ENCODE measurements at places on chromosomes 16 and 17.

DNA sequence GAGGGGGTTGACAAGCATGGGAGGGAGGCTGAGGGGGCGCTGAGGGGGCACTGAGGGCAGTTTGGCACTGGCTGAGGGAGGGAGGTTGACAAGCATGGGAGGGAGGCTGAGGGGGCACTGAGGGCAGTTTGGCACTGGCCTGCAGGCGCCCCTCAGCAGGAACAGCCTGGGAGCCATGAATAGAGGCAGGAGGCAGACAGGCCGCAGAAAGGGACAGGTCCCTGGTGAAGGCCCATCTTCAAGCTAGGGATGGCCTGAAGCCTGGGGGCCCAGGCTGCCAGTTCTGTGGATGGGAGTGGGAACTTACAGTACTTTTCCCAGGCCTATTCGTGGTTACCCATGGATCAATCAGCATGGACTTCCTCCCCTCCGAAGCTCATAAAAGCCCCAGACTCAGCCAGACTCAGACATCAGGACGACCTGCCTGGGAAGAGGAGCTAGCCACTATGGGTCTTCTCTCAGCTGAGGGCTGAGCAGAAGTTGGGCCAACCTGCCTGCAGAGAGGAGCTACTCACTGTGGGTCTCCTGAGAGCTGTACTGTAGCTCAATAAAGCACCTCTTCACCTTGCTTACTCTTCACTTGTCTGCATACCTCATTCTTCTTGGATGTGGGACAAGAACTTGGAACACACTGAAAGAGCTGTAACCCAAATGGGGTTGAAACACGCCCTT is 72.8 kb upstream of the BRD7 start:
- DNase-seq = no peak

GRCh38 chr17:1045456-1045855 is 48.5 kb downstream of the TIMM22 start:
- no peak for DNase-seq

DNA sequence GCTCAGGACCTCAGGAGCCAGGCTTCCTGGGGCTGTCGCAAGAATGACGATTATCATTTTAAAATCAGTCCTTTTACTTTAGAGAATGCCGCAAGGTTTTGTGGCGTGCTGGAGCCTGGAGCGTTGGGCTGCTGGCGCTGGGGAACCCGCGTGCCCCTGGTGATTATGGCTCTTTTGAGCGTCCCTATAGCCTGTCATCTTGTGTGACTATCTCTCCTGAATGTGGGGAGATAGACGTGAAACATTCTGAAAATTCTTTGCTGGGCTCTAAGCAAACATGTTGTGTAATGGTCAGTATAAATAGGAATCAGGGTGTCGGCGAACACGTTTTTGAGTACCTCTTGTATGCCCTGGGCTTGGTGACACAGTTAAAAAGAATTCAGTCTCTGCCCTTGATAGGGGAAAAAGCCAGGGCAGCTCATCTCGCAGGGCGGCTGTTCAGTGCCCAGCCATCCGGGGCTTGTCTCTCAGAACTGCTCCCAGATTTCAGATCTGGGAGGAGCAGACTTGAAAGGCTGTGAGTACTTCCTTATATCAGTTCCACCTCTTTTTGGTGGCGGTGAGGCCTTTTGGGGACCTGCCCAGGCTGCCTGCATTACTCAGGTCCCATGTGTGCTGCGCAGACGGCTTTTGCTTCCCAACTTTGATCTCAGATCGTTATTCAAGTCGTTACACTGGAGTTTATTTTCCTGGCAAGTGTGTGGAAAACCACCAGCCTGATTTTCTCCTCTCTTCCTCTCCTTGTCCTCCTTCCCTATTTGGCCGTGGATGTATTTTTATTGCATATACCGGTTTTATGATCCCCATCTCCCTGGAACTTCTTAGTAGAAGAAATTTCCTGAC is 973 bp downstream of the SLC7A6 start:
- no peak for DNase-seq

DNA sequence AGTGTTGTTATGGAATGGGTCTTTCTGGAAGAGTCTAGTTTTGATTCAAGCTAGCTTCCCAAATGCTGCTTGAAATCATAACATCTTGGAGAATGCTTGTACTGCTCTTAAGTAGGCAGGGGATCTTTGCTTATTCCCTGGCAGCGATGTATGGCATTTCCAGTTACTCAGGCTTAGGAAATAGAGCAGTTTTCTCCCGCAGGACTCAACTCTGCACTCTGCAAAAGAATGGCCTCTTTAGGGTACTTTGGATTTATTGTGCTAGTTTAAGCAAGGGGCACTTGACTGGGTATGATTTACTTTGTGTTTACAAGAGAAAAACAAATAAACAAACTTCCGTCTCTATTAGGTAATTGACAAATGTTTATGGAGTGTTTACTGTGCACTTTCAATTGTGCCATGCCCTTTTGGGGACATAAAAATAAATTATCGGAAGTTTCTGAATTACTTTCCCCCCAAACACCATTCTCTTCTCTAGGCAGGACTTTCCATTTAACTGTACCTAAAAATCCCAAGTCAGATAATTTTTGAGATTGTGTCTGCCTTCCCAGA is 164.0 kb downstream of the MAP2K6 start:
- no peak for DNase-seq

- no peak for DNase-seq
Measured at GRCh38 chr16:55035029-55035428, 104.4 kb downstream of the IRX5 start.

DNA sequence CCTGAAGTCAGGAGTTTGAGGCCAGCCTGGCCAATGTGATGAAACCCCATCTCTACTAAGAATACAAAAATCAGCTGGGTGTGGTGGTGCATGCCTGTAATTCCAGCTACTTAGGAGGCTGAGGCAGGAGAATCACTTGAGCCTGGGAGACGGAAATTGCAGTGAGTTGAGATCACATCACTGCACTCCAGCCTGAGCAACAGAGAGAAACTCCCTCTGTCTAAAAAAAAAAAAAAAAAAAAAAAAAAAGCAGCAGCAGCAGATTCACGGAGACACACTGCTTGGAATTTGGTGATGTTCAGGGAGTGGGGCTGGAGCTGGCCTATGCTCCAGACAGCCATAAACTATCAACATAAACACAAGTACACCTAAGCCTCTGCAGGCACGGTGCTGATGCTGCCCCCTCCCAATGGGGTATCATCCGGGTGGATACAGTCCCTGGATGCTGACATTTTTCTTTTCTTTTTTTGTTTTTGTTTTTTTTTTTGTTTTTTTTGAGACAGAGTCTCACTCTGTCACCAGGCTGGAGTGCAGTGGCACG is 39.6 kb upstream of the RHOT1 start:
- DNase-seq = no peak

GRCh38 chr17:70321352-70321751 is 152.0 kb downstream of the KCNJ2 start:
- no peak for DNase-seq

DNA sequence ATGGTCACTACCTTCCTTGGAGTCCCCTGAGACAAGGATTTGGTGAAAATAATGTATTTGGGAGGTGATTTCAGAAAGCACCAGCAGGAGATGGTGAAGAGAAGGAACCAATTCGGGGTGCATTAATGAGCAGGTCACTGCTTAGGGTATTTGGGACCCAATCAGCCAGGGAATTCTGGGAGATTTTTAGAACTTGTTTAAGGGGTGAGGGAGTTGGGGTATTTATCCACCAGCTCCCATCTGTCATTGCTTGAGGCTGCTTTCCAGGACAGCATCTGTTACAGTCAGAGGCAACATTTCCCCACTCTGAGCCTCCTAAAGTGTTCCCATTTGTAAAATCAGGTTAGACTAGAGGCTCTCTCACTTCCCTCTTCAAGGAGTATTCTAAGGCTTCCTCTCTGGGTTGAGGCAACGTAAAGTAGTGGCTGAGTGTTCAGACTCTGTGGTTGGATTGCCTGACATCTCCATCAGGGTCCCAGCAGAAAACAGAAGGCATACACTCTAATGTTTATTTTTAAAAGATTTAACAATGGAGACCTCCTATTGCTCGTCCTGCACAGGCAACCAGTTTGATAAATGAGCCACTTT is 60.9 kb downstream of the CLEC19A start:
- DNase-seq = no peak

DNA sequence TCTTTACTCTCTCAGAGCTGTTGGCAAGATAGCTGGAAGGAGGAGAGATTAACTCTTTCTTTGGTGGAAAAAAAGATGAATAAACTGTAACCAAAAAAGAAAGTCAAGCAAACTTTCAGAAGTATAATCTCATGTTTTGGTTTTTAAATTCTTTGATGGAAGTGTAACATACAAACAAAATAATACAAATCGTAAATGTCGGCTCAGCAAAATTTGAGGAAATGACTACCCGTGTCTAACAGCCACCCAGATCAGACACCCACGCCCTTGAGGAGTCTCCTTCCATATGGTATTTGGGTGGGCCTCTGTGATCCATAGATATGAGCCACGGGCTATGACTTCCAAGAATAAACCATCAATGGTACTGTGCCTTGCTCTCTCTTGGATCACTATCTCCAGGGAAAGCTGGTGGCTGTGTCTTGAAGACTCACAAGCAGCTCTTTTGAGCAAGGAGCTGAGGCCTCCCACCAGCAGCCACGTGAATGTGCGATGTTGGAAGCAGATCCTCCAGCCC is 9.6 kb upstream of the CD300C start:
- no peak for DNase-seq

DNA sequence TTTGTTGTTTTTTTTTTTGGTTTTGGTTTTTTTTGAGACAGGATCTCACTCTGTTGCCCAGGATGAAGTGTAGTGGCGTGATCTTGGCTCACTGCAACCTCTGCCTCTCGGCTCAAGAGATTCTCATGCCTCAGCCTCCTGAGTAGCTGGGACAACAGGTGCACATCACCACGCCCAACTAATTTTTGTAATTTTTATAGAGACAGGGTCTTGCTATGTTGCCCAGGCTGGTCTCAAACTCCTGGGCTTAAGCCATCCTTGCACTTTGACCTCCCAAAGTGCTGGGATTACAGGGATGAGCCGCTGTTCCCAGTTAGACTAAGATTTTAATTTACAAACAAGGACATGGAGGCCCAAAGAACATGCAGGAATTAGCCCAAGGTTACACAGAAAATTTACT is 91.8 kb upstream of the NOL11 start:
- DNase-seq = no peak

All from stimulated activated CD4-positive, alpha-beta T cell treated with anti-CD3 and anti-CD28 coated beads, Interleukin-1b, Interleukin-23, amount 100 ng/mL, for 1 hour (primary cell).